ENCODE measurements at places on chromosomes 2 and 18.
A peak's percentile ranks its signal among the peaks of the same experiment; 100 is the strongest.

DNA sequence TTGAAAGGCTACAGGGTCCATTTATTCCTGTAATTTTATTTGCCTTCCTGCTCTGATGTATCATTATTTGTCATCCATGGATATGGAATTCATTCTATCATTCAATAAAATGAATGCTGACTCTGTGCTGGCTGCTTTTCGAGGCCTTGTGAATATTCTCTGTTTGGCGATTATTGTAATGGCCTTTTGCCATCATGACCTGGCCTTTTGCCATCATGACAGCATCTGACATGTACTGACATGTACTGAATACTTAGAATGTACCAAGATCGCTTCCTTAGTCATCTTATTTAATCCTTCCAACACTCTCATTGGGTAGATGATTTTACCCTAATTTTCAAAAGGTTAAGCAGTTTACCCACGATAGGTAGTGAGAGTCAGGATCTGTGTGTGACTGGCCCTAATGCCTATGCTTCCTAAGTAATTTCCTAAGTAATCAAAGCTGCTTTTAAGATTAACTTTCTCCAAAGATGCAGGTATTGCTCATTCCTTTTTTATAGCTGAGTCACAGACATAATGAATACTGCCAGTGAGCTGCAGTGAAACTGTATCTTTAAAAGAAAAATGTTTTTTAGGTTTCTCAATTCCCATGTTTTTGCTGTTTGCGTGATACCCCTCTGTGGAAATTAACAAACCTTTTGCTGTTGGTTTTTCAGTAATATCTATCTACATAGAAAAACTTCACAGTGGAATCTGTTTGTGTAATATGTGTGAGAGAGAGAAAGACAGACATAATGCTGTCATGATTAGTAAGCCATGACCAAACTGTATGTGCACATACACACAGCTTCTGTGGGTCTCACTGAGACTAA, 127.8 kb downstream of the CERS6 start:
- DNase-seq, result no peak

DNA sequence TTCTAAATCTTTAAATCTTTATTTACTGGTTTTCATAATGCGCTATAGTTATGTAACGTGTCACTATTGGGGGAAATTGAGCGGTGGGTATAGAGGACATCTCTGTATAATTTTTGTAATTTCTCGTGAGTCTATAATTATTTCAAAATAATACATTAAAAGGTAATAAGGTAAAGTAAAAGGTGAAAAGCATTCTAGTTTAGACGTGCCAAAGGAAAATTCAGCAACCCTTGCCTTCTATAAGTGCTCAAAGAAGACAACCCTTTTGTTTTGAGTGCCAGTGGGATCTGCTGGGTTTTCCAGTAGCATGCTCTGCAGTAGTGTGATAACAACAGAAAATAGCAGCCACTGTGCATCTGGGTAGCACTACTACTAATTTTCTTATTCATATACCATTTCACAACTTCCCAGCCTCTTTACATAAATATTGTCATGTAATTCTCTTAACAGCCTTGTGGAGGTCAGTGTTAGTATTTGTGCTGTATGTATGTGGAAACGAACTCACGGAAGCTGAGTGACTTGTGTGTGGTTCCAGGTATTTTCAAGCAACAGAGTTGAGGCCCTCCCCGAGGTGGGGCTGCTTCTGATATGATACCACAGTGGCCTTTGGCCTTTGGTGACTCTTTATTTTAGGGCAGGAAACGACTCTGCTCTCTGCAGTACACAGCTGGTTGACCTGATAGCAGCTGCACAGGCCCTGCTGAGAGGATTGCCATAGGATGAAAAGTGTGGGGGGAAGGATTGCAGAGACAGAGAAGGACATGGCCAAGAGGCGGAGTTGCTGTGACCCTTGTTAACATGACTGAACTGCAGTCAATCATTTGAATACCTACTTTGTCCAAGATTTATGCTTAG, 104.5 kb downstream of the TDRD15 start:
- DNase-seq, result no peak

DNA sequence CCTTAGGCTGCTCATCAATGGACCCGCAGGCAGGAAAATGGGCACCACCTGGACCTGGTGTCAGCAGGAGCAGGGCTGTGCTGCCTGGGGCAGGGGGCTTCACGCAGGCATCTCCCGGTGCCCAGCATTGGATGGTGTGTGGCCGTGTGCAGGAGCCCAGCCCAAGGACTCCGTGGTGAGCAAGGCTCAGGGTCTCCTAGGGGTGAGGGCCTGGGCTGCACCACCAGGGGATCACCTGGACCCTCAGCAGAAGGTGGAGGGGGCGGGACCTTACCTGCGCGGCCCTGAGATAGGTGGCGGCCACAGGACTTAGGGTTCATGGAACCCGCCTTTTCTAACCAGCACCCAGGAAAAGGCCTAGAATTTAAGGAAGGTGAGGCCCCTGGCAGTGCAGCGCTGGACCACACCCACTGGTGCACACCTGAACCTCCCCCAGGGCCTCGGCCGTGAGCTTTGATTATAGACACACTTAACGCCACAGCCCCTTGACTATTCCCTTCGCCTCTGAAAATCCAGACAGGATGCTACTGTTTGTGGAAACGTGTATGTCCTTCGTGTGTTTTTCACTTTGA, 89.0 kb downstream of the TMEM18 start:
- no peak for DNase-seq

GRCh38 chr2:108314586-108315296, 26.0 kb downstream of the SULT1C2 start:
- DNase-seq, result no peak

- DNase-seq, result no peak
Observed at GRCh38 chr2:23753291-23754010, 173.5 kb downstream of the ATAD2B start.

DNA sequence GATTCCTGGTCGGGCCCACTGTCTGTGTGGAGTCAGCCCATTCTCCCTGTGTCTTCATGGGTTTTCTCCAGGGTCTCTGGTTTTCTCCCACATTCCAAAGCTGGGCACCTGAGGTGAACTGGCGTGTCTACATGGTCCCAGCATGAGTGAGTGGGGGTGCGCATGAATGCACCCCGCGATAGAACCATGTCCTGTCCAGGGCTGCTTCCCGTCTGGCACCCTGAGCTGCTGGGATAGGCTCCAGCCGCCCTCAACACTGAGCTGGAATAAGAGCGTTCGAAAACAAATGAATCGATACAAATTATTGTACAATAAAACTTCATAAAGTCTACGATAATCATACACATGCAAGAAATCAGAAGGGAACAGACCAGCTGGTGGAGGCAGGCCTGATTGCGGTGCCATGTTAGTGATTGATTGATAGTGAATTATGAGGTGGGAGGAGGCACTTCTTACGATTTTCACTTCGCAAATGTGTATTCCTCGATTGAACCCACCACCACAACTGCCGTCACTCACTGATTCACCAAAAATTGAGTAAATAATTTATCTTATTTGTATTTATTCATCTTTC, 186.6 kb downstream of the MGAT5 start:
- DNase-seq, result no peak

DNA sequence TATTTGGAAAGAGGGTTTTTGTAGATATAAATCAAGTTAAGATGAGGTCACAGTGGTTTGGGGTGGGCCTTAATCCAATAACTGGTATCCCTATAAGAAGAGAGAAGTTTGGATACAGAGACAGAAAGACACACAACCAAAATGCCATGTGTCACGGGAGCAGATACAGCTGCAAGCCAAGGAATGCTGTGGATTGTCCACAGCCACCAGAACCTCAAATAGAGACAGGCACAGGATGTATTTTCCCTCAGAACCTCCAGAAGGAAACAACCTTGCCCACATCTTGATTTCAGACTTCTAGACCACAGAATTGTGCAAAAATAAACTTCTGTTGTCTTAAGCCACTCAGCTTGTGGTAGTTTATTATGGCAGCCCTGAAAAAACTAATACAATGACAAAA, 105.5 kb downstream of the GCA start:
- no peak for DNase-seq

DNA sequence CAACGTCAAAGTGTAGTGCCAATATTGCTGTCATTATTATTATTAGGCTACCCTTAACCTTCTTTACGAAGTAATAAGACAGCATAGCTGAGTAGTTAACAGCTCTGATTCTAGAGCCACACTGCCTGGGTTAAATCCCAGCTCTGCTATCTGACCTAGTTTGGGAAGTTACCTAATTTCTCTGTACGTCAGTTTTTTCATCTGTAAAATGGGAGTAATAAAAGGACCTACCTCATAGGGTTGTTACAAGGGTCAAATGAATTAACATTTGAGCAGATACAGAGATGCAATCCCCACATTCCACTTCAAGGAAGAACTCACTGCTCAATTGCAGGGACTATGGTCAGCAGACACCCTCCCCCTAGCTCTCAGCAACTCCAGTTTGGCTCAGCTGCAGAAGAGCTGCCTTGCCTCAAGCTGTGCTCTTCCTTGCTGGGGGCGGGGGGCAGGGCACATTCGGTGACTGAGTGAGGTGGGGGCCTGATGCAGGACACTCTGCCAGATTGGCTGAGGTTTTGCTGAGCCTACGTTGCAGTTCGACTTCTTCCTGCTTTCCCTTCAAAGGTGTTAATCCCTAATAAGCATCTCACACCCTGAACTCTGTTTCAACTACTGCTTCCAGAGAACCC, 11.0 kb upstream of the LGALSL start:
- no peak for DNase-seq

- no peak for DNase-seq
Observed at GRCh38 chr18:79309614-79310358, 85.9 kb upstream of the NFATC1 start.

GRCh38 chr2:46394649-46395510, 84.5 kb upstream of the TMEM247 start:
- no peak for DNase-seq

- DNase-seq, result no peak
Observed at GRCh38 chr2:168107322-168107721, 140.1 kb downstream of the STK39 start.

DNA sequence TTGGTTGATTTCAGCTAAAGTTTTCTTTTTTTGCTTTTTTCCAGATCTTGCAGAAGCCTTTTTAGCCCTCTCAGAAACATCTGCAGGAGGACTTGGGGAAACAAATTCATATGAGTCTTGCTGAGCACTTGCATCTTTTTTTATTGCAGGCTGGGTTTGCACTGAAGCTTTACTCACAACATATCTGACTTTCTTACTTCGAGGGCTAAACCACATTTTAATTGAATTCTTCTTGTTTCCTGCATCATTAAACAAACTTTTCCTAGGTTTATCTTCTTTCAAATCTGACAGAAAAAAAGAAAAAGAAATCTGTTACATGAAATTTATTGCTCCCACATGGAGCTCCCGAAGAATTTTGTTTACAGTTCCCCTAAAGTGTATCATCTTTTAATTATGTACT, 28.3 kb downstream of the BARD1 start:
- DNase-seq, result no peak

DNA sequence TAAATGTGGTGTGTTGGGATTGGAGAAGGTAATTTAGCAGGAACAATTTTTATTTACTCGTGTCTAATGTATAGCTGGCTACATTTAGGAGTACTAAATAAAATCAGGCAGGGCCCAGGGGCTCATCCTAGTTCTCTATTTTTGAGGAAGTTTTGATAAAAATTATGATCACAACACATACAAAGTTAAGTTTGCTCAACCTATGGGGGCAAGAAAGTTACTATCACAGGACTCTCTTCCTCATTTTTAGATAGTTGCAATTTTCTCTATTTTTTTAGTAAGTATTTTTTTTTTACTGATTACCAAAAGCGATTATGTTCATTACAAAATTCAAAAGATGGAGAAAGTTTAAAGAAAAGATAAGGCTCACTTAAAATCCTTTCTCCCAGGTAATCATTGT, 60.0 kb upstream of the RPE start:
- no peak for DNase-seq

DNA sequence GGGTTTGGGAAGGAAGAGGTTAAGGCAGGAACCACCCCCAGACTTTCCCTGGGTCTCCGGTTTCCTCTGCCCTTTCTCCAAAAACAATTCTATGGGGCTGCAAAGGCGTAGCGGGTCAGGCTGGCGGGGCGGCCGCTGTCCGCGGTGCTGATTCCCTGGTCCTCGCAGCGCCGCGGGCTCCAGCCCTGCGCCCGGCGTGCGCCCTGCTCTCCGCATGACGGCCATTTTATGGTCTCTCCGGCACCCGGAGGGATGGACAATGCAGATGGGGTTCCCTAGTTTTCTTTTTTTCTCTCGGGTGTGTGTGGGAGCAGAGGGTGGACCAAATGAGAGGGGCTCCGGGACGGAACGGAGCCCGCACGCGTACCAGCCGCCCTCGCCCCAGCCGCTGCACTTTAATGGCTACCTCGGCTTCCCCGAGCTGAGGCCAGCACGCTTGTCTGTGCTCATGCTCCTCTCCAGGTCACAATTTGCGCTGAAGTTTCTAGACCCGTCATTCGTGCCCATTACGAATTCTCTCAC, 1.6 kb downstream of the ST8SIA3 start:
- no peak for DNase-seq

DNA sequence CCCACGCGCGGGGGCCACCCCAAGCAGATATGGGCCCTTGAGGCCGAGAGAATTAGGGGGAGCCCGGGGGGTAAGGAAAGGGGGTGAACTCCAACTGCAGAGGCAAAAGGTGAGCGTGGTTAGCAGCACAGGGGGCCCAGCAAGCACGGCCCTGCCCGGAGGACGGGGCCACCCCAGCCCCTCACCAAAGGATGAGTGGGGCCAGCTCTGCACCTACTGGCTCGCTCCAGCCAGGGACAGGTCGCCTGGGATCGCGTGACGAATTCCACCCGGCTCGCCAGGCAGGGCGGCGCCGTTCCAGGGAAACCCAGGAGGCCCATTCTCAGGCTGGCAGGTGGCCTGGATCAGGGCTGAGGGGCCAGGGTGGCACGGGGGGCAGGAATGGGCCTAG, 38.6 kb downstream of the BIN1 start:
- no peak for DNase-seq

DNA sequence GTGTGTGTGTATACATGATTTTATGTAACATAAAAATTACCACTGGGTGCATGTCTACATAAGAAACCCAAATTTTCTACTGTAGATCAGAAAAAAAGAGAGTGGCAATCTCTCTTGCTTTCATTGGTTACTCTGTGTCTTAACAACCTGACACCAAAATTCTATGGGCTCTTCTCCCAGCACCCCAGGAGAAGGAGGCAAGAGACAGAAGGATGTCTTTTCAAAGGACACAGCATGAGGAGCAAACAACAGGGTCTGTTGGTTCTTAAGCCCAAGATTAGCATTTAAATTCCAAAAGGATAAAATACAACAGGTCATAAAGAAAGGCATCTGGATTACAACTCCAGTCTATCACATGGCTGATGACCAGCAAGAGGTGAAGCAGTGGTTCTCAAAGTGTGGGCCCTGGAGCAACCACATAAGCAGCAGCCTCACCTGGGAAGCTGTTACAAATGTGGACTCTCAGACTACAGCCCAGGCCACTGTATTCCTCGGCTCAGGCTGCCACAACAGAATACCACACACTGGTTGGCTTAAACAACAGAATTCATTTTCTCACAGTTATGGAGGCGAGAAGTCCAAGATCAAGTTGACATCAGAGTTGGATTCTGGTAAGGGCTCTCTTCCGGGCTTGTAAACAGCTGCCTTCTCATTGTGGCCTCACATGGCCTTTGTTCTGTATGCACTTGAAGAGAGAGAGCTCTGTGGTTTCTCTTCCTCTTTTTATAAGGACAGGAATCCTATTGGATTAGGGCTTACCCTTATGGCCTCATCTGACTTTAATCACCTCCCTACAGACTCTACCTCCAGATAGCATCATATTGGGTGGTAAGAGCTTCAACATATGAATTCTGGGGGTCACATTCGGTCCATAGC, 79.8 kb upstream of the RNF152 start:
- DNase-seq, result no peak

GRCh38 chr18:65706646-65707045, 44.2 kb upstream of the CDH7 start:
- DNase-seq, result no peak

GRCh38 chr2:164721430-164721829, 100.1 kb upstream of the GRB14 start:
- no peak for DNase-seq

- peak; percentile 23 for DNase-seq
Observed at GRCh38 chr2:79935771-79936657, 368.5 kb downstream of the LRRTM1 start.

All from anterior cingulate cortex (tissue), 58 donors.